ENCODE measurements at places on chromosomes 16 and 17.

- no peak for DNase-seq
These were observed 317.0 kb downstream of the MAF start for GRCh38 chr16:79283578-79283977.

DNA sequence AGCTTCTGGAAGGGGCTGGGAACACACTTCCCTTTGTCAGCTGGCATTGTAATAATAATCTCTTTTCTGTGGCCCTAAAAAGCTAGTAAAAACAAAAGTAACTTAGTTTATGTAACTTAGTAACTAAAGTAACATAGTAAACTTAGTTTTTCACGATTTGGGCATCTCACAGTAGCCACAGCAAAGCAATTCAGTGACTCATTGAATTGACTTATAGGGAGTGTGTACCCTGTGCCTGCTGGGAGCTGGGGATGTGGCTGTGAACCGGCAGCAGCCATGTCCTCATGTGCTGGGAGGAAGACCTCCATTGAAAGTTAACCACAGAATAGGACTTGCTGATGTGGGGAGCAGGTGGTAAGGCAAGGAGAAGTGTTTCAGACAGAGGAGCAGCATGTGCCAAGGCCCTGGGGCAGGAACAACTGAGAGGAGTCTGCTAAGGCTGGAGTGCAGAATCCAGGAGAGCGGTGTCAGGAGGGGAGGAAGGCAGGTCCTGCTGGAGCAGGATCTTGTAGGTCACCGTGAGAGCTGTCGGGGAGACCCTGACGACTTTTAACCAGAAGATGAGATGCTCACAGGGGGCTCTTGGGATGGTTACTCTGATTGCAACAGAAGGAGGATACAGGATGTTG is 112.8 kb downstream of the PLCG2 start:
- DNase-seq, result no peak

DNA sequence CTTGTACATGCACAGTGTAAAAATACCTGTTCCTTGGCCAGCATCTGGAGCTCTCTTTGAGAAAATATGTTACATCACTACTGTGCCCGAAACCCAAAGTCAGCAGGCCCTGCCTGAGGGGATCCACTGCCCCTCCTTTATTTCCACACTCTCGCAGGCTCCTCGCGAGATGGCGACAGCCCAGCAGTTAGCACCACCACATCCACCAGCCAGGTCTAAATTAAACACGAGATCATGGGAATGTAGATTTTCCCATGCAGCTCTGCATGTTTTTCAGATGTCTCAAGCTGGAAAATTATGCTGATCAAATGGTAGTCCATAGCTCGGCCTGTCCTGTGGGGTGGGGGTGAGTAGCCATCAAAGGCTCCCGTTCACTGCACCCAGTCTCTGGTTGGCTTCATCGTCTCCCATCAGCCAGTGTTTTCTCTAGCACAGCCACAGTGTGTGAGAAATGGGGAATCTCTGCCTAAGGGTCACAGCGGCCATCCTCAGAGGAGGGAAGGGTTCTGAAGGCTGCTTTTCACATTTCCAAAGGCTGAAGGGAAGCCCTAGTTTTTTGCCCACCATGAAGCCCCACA is 34.7 kb downstream of the EPN2 start:
- DNase-seq, result no peak

GRCh38 chr16:85458968-85459367 is 154.2 kb upstream of the GSE1 start:
- no peak for DNase-seq

DNA sequence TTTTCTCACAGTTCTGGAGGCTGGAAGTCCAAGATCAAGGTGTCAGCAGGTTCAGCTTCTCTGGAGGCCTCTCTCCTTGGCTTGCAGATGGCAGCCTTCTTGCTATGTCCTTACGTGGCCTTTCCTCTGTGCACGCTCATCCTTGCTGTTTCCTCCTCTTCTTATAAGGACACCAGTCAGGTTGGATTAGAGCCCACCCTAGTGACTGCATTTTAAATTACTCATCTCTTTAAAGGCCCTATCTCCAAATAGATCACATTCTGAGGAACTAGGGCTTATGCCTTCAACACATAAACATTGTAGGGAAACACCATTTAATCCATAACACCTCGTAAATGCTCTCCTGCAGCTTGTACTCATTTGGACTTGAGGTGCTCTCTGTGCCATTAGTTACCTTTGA is 36.3 kb downstream of the DHRS7C start:
- no peak for DNase-seq

GRCh38 chr16:86232496-86232895 is 277.8 kb upstream of the FOXF1 start:
- no peak for DNase-seq

DNA sequence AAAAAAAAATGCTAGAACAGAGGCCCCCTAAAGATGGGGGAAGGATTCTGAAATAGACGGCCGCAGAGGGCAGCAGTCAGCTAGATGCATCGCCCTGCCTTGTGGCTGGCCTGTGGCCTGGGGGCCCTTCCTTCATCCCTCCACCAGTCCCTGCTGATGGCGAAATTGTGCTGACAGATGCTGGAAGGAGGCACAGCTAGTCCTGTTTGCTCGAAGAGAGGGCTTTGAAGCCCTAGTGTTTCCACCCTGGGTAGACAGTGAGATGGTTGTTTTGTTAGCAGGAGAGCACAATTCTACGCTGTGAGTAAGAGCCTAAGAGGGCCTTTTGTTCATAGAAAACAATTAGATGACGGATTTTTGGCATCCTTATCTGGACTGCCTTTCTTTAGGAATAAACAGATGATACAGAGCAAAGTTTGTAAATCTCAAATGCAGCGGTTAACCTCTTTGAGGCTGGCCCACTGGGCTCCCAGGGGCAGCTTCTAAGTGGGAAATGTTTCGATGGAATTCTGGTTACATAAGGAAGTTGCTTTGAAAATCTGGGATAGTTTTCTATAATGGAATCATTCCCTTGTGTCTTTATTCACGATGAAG is 23.0 kb downstream of the VPS35L start:
- no peak for DNase-seq

- no peak for DNase-seq
These were observed 88.5 kb downstream of the NPIPB11 start for GRCh38 chr16:29318037-29318436.

GRCh38 chr16:1354815-1355540 is 3.2 kb downstream of the GNPTG start:
- DNase-seq, result no peak

GRCh38 chr17:64788286-64789060 is 126.4 kb upstream of the SMURF2 start:
- no peak for DNase-seq

Measured in NCI-H1105 treated with DMSO at 0.1 percent for 48 hours (cell line).